ENCODE measurements at places on chromosomes 5 and 9.

DNA sequence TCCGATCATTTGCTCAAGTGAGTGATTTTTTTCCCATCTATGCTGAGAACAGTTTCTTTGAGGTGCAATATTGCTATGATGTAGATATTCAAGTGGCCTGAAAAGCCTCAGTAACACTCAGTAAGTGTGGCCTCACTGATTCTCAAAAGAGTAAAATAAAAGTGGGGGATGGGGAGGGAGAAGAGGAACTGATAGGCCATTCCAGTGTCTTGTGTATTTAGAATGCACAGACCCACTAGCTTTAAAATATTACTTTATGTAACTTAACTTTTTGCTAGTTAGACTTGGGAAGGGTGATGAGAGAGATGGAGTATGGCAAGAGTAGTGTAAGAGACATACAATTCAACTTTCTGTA is 79.5 kb upstream of the ZNF608 start:
- DNase-seq, result no peak

DNA sequence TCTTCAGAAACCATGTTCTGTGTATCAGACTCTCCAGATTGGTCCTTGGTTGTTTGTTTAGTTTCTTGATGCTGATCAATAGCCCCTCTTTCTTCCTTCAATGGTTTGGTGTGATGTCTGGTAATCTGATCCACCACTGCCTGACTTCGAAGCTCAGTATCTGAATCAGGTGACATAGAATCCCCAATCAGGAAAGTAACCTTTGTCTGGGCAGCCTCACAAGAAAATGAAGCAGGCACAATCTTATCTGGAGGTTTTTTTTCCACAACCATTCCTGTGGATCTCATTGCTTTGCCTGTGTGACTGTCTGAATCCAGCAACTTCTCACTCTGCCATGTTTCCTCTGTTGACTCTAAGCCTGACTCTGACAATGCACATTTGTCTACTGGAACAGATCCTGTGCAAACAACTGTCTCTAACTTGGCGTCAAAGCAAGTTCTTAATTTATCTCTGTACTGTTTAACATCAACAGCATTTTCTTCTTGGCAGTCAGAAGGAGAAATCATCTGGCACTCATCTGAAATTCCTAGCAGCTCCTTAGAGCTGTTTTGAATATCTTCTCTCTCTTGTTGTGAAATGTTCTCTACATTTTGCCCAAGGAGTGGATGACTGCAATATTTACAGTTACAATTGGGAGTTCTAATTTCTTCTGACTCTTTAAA is 37.1 kb upstream of the RAPGEF6 start:
- no peak for DNase-seq

DNA sequence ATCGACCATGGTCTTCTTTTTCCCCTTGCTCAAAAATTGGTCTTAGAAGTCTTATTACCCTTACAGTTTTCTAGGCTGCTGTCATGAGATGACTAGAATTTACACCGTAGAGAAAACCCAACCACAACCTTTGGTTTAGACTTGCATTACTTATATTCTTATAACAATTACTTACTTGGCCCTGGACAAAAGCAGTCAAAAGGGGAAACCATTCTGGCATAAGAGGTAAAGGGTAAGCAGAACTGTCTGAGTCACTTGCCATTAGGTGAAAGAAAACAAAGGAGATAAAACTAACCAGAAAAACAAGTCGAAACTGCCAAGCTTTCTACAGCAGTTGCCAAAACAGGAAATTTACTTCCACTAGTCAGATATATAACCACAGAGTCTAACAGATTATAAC is 17.9 kb downstream of the TMEM245 start:
- peak; percentile 41 for DNase-seq

DNA sequence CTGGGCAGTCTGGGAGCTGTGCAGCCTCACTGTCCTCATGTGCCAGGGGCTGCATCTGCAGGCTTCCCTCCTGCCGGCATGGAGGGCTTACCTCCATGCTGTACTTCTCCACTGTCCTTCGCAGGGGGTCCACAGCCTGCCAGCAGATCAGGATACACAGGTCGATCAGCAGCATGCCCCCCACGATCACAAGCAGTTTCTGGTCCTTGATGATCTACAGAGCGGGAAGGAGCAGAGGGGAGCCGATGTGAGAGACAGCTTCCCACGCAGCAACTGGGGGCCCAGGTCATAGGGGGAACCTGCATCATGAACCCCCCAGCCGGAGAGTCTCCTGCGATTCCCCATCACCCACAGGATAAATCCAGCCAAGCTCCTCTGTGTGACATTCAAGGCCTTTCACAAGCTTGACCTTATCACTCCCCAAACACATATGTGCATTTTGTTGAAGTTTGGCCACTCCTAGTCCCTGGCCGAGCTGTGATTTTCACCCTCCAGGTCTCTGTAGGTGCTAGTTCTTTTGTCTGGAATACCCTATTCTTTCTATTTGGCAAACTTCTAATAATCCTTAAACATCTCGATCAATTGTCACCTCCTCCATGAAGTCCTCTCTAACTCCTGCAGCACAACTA is 107.3 kb upstream of the TBC1D2 start:
- no peak for DNase-seq

- DNase-seq, result no peak
Measured at GRCh38 chr9:8717146-8717545, 917.6 kb upstream of the DMAC1 start.

- no peak for DNase-seq
Measured at GRCh38 chr9:93308158-93308602, 124.2 kb downstream of the WNK2 start.

GRCh38 chr9:70192707-70193106 is 66.1 kb upstream of the SMC5 start:
- DNase-seq, result no peak

DNA sequence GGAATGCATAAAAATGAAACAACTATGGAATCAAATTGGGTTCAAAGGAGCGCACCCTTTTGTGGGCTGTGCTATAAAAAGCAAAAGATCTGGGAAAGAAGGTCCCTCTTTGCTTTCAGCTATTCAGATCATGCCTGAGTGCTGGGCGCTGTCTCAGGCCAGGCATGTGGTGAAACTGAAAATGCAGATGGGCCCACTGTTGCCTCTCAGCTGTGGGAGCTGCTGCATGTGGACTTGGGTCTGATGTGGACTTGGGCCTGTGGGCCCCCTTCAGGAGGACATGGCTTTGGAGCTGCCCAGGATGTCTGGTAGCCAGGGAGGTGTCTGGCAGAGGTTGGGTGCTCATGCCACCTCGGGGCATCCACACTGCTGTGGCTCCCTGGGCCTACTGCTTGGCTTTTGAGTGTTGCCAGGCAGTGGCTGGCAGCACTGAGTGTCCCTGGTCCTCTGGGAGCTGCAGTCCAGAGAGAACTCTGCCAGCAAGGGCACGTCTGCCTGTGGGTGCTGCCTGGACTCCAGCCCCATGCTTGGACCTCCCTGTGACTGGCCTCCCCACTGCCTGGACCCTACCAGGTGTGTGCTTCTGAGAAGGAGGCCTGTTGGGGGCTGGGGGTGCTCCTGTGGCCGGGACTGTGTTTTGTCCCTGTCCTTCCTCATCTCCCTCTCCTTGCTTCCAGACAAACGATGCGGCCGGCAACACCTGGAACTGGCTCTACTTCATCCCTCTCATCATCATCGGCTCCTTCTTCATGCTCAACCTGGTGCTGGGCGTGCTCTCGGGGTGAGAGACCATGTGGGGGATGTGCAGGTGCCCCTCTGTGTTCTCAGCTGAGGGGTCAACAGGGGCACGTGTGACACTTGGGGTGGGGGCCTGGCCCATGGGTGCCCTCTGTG is 74.3 kb downstream of the CACNA1B start:
- no peak for DNase-seq

DNA sequence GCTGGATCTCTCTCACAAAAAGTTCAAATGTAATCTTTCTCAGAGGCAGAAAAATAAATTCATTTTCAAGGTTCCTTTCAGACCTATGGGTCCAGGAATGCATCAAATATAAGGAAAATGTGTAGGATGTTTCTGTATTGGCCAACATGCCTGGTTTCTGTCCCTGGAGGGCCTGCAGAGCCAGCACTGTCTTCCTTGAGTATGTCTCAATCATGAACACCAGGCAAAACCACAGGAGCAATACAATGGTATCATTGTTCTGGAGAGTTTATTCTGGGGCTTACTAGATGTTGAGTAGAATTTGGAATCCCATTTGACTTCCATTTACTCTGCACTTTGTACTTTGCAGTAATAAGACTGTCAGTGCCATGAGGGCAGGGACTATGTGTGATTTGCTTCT is 23.5 kb downstream of the INSYN2B start:
- peak; percentile 4 for DNase-seq

GRCh38 chr5:159210210-159210661 is 883 bp upstream of the RNF145 start:
- DNase-seq, result peak; percentile 65

GRCh38 chr5:21164425-21164824 is 1176.4 kb upstream of the CDH18 start:
- DNase-seq, result no peak
